Cardiac atrium fibroblast (primary cell): ENCODE measurements at places on chromosomes 6 and 20. TPM values are rescaled to one million over a fixed set of nuclear protein-coding genes. Genes with fewer than 3 reads are reported as not detected.

Gene COX4I2
- total RNA-seq, result not detected in 2 replicates

Gene ZNF311
- total RNA-seq, result 0.97 and 1.1 TPM in 2 replicates

Gene HLA-G
- not detected in 2 replicates for total RNA-seq

Gene TRIM15
- total RNA-seq, result not detected in 2 replicates

Gene E2F1
- 2.3 and 5.2 TPM in 2 replicates for total RNA-seq

Gene GNAS-AS1
- total RNA-seq, result 0.32 and 0.36 TPM in 2 replicates

Gene PTGIS
- total RNA-seq, result 18.8 and 20.7 TPM in 2 replicates

Gene KCNK15
- 0.18 and 1.1 TPM in 2 replicates for total RNA-seq
